NCI-H2081 treated with DMSO at 0.1 percent for 48 hours (cell line): ENCODE measurements at places on chromosomes 13 and 19.

DNA sequence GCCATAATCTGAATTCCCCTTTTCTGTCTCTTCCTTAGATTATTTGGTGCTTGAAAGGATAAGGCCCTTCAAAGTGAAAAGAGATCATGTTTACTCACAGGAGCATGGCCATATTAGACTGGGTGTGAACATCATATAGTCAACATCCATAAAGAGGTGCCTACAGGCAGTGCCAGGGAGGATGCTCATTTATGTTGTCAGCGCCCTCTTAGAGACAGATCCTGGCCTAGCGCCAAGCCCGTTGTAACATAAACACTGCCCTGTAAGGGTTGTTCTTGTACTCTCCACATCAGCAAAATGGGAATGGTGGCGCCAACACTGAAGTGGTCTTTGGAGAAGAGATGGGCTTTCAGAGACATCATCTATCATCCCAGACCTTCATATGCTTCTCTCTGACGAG is 16.1 kb downstream of the PCDH8 start:
- peak; percentile 29 for DNase-seq

DNA sequence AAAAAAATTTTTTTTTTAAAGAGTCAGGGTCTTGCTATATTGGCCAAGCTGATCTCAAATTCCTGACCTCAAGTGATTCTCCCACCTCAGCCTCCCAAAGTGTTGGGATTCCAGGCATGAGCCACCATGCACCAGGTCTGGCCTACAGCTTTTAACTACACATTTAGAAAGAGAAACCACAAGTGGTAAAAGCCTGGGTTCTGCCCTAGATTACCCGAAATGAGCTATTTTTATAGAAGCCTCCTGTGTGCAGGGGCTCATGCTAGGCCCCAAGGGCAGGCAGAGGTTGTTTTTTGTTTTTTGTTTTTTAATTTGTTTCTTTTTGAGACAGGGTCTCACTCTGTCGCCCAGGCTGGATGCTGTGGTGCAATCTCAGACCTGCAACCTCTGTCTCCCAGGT is 14.0 kb upstream of the MYADM start:
- DNase-seq, result no peak

GRCh38 chr19:22545751-22546150 is 88.4 kb upstream of the ZNF492 start:
- DNase-seq, result no peak

GRCh38 chr13:91714855-91715254 is 316.4 kb downstream of the GPC5 start:
- no peak for DNase-seq

DNA sequence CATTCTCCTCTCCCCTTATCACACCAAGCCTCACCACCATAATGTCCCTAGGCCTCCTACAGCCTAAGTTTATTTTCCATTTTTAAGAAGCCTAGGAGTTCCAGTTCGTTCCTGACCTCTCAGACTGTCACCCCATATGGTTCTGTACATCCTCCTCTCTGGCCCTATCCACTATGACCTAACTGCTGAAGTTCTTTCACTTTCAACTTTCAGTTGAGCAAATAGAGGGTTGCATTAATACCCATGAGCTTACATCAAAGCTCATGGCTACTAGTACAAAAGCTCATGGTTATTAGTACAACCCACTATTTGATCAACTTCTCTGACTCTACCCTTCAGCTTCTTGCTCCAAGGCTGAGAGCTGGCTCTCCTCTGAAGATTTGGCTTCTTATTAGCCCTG is 72.9 kb downstream of the FGF14 start:
- no peak for DNase-seq

DNA sequence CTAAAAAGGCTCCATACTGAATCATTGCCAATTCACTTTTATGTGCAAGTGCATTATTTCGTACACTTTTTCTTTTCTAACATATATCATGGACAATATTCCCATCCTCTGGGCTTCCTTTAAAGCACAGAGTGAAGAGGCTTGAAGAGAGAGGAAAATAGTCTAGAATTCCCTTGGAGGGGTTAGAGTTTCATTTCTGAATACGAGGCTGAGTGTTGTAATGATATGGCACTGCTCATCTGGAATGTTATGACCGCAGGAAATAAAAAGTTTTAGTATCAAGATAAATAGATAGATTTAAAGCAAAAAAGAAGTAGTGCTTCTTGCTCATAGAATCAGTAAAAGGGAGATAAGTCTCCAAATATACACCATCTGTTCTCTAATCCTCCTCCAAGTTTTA is 412.3 kb upstream of the SLITRK1 start:
- no peak for DNase-seq

DNA sequence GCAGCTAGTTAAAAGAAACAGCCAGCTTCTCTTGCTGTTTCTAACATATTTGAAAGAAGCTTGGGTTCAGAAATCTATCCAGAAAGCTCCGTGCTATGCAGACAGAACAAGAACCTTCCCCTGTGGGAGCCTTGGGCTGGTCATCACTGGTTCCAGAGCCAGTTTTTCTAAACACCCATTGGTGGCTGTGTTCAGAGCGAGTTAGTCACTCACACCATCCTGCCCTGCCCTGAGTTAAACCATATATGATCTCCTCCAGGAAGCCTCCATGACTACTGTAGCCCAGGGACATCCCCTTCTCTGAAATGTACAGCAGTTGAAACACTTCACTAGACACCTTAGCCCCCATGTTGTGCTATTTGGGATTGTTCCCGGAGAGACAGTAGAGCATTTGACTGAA is 200.8 kb upstream of the SGCG start:
- DNase-seq, result no peak

DNA sequence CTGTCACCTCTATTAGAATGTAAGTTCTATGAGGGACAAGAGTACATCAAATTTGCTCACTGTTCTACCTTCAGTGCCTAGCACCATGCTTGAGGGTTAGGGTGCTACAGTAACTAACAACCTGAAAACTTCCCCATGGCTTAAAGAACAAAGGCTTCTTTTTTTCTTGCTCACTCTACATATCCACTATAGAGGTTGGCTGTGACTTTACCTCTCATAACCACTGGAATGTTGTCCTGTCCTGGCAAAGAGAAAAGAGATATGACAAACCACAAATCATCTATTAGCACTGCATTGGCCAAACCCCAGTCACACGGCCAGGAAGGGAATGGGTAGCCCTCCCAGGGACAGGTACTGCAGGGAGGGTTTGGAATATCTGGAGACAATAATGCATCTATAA is 23.2 kb upstream of the ACOD1 start:
- no peak for DNase-seq

- no peak for DNase-seq
Observed at GRCh38 chr13:110509478-110509926, 52.0 kb downstream of the RAB20 start.

DNA sequence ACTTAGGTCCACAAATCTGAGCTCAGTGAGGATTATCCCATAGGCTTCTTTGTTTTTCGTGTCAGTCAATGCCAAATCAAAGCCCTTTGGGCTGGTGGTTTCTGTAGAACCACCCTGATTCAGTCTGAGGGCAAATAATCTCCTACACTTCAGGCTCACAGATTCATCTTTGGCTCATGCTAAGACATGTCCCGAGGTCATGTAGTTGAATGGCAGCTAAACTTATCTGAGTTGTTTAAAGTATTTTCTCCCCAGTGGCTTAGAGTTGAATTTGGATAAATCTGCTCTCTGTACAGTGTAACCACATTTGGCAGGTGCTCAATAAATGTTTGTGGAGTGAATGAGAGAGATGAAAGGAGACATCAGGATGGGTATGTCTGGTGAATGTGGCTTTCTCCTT is 13.1 kb upstream of the SLC25A42 start:
- DNase-seq, result no peak

DNA sequence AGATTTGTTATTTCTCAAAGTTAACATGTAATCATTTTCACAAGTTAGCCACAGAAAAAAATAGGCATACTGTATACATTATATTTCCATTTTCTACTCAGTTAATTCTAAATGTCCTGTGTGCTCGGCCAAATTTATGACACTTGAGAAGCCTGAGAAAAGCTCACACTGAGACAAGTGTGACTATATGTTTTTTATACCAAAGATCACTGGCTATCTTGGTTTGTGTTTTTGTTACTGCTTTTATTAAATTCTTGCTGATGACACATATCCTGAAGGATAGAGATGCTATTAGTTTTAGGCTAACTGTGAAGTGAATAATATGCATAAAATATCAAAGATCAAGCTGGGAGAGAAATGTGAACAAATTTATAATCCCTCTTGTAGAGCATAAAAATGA is 49.3 kb upstream of the IL17D start:
- no peak for DNase-seq

DNA sequence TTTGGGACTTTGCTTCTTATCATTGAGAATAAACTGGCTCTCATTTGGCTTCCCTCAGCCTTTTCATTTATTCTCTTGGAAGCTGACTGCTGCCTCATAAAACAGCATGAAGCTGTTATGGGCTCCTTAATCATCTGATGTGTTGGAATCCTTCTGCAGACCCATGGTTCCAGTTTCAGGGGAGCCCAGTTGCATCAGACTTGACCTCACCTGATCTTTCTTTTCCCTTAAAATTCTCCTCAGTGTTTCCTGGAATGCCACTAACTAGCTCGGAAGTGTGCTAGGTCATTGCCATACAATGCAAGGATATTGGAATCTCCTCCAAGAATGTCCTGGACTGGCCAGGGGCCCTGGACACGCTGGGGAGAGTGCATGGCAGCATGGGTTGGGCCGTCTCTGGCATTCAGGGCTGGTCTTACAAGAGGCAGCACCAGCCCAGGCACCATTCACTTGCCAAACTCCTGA is 158.7 kb downstream of the FLT1 start:
- DNase-seq, result no peak

DNA sequence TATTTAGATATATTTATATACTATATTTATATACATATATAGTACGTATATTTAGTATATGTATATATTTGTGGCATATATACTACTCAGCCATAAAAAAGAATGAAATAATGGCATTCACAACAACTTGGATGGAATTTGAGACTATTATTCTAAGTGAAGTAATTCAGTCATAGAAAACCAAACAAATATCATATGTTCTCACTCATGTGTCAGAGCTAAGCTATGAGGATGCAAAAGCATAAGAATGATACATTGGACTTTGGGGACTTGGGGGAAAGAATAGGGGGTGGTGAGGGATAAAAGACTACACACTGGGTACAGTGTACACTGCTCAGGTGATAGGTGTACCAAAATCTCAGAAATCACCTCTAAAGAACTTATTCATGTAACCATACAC is 1015.7 kb downstream of the EFNB2 start:
- DNase-seq, result no peak

- no peak for DNase-seq
Observed at GRCh38 chr19:3857449-3858003, 11.3 kb downstream of the ZFR2 start.

GRCh38 chr13:31007417-31007816 is 75.0 kb downstream of the TEX26 start:
- no peak for DNase-seq

DNA sequence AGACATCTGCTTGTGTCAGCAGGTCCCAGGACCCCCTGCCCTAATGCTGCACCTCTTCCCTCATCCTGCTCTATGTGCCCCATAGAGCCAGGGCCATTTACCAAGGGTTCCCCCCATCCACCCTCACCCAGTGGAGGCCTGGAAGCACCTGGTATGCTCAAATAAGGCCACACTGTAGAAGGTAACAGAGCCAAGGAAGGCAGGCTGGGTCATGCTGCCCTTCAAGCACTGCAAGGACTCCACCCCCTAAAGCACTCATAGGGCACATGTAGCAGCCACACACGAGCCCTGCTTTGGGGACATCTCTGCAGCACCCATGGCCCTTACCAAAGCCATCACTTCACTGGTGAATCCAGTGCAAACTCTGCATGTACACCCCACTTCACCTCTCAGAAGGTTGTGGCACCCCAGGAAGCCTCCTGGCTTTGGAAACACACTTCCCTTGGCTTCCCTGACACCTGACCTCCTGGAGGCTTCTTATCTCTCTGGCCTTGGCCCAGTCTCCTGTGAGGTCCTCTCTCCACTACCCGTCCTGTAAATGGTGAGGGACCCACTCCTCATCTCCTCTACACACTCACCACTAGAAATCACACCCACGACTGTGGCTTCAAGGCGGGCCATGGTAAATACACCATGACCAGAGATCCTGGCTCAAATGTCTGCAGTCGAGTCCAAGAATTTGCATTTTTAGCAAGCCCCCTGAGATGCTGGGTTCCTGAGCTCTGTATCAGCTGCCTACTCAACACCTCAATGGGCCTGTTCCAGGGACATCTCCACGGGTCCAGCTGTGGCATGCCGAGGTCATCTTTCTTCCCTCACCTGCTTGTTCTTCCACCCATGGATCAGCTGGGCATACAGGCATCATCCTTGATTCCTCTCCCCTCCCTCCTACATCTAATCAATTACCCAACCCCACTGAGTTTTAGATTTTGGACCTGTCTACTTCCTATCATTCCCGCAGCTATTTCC is 80.9 kb upstream of the DOCK9 start:
- DNase-seq, result no peak

GRCh38 chr13:95250961-95251360 is 50.3 kb downstream of the ABCC4 start:
- DNase-seq, result no peak

DNA sequence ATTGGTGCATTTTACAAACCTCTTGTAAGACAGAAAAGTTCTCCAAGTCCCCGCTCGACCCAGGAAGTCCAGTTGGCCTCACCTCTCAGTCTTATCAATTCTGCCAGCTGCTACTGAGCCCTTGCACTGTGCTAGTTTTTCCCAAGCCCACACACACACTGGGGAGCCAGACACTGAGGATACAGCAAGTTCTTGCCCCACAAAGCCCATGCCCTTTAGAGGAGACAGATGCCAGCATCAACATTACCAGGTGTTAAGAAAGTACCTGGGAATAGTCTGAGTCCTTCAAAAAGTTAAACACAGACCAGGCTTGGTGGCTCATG is 175.0 kb downstream of the PTPRS start:
- no peak for DNase-seq

DNA sequence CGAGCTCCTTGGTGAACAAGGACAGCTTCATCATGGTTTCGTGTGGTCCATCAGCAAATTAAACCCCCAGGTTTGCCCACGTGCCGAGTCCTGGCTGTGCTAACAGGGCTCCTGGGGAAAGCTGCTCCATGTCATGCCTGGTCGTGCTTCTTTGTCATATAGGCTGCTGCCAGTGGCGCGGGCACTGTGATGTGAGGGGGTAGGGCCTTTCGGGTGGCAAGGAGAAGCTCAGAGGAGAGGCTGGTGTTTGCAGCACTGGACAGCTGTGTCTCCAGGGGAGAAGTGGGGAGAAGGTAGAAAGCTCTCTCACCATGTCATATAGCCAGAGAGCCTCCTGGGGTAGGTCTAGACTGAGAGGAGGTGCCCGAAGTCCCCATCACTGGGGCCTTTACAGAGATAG is 13.3 kb downstream of the VSTM2B start:
- DNase-seq, result no peak

DNA sequence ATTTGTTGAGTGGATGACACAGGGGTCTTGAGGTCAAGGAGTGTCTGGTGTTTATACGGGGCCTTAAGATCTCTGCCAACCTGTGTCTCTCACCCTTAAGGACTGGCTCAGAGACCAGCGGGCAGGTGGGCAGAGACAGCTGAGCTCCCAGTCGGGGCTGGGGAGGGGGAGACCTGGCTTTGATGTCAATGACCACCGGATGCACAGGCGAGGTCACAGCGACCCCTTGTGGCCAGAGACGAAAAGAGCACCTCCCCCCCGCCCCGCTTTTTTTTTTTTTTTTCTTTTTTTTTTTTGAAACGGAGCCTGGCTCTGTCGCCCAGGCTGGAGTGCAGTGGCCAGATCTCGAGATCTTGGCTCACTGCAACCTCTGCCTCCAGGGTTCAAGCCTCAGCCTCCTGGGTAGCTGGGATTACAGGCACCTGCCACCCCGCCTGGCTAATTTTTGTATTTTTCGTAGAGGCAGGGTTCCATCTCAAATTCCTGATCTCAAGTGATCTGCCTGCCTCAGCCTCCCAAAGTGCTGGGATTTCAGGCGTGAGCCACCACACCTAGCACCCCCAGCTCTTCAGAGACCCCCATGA is 12.1 kb upstream of the KLK14 start:
- DNase-seq, result no peak
